ENCODE measurements at places on chromosomes 1 and 21. TPM values are rescaled to one million over a fixed set of nuclear protein-coding genes. Genes with fewer than 3 reads are reported as not detected.

Gene EDARADD
- polyA plus RNA-seq: 21.5 TPM

Gene CNN3
- not detected for polyA plus RNA-seq

Gene GPR89B
- 24.1 TPM for polyA plus RNA-seq

Gene WLS
- polyA plus RNA-seq: not detected

Gene SPRR2B
- polyA plus RNA-seq: not detected

Gene TMEM81
- 4.9 TPM for polyA plus RNA-seq

Gene ZNF648
- 0.11 TPM for polyA plus RNA-seq

Gene C8A
- not detected for polyA plus RNA-seq

Gene MIXL1
- not detected for polyA plus RNA-seq

All from K562 (cell line).